Effector memory CD4-positive, alpha-beta T cell (primary cell): ENCODE measurements at places on chromosomes 7 and 10.
A peak's percentile ranks its signal among the peaks of the same experiment; 100 is the strongest.

DNA sequence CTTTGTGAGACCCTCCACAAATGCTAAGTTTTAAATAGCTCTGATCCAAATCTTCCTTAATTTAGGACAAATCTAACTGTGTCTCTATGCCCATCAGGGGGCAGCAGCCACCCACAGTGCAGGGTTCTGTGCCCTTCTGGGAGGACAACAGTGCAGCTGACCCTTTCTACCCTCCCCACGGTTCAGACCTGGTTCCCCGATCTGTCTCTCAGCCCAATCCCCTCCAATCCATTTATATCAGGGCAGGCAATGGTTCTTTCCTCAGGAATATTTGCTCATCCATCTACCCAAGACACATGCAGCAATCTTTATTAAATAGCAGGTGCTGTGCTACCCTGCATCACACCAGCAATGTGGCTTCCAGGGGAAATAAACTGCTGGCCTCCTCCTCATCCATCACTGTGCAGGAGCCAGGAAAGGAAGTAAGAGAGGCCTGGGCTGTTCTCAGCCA lies 4.0 kb upstream of the RBM28 start:
- H3K36me3 ChIP-seq, result no peaks in the 10 kb centered on the region
- peaks cover 16% of the 10 kb centered on the region for H3K4me1 ChIP-seq
- H3K27ac ChIP-seq, result no peak overlapping the region
- no peak overlapping the region for H3K4me3 ChIP-seq
- H3K27me3 ChIP-seq, result peaks cover 12% of the 10 kb centered on the region

DNA sequence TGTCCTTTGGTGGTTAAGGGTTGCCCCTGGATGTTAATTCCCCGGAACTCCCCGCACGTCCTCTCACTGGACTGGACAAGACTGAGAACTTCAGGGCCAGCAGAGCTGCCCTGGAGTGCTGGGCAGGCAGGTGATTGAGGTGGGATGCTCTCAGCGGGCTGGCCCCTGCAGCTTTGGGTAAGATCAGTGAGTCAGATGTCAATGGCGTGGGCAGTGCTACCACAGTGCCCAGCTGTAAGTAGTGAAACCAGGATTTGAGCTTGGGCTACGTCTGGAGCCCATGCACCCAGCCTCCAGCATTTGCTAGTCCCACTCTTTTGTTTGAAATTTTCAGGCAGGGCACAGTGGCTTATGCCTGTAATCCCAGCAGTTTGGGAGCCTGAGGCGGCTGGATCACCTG lies 6.7 kb upstream of the SEPHS1 start:
- no peak overlapping the region for H3K4me3 ChIP-seq
- no peak overlapping the region for H3K27ac ChIP-seq
- no peak for DNase-seq
- H3K36me3 ChIP-seq, result no peaks in the 10 kb centered on the region
- H3K27me3 ChIP-seq, result no peaks in the 10 kb centered on the region

DNA sequence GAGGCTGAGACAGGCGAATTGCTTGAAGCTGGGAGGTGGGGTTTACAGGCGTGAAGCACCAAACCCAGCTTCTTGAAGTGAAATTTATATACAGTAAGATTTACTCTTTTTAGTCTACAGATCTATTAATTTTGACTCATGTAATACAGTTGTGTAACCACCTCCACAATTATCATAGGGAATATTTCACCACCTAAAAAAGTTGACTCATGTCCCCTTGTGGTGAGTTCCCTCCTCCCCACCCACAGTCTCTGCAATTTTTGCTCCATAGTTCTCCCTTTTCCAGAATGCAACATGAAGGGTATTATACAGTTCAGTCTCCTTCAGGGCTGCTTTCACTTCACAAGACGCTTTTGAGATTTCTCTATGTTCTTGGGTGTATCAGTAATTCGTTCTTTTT lies 156.8 kb downstream of the FAM107B start:
- H3K4me3 ChIP-seq, result no peak overlapping the region
- no peak overlapping the region for H3K27ac ChIP-seq
- no peaks in the 10 kb centered on the region for H3K27me3 ChIP-seq
- H3K4me1 ChIP-seq, result peaks cover 13% of the 10 kb centered on the region

DNA sequence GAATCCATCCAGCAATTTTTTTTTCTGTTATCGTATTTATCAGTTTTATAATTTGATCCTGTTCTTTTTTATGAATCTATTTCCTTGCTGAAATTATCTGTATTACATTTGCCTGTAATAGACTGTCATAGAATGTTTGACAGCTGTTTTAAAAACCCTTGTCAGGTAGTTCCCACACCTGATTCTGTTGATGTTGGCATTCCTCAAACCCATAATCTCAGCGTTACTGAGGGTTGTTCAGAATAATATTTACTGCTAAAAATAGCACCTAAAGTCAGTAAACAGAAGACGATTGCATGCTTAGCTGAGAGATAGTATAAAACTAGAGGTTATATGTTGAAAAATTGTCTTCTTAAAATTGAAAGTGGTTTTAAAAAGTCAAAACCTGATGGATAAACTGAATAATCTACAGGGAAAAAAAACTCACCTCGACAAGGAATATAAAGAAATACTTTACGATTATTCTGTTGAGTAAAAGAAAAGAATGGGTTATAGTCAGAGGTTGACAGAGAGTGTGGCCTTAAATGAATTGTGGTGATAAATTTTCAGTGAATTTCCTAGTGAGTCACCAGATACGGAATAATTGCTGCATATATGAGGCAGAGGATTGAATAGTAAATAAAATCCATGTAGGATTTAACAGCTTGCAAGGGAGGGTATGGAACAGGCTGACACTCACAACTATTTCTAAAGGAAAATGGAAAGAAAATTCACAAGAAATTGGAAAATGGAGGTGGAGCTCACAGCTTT lies 824.1 kb upstream of the IGFBP3 start:
- H3K4me3 ChIP-seq, result no peak overlapping the region
- no peaks in the 10 kb centered on the region for H3K27me3 ChIP-seq
- no peaks in the 10 kb centered on the region for H3K4me1 ChIP-seq
- no peak for DNase-seq
- no peak overlapping the region for H3K27ac ChIP-seq
- H3K36me3 ChIP-seq, result no peaks in the 10 kb centered on the region

- H3K27ac ChIP-seq, result no peak overlapping the region
- no peak for DNase-seq
- no peaks in the 10 kb centered on the region for H3K36me3 ChIP-seq
- no peak overlapping the region for H3K4me3 ChIP-seq
Measured at GRCh38 chr7:151592330-151592729, 72.6 kb upstream of the RHEB start.

GRCh38 chr10:112797855-112798254 lies 152.2 kb upstream of the TCF7L2 start:
- H3K27me3 ChIP-seq, result no peaks in the 10 kb centered on the region
- H3K36me3 ChIP-seq, result no peaks in the 10 kb centered on the region
- no peak overlapping the region for H3K27ac ChIP-seq
- no peaks in the 10 kb centered on the region for H3K4me1 ChIP-seq

GRCh38 chr10:114458955-114459354 lies 54.7 kb upstream of the AFAP1L2 start:
- H3K27ac ChIP-seq, result no peak overlapping the region
- no peaks in the 10 kb centered on the region for H3K4me1 ChIP-seq
- no peak overlapping the region for H3K4me3 ChIP-seq
- H3K36me3 ChIP-seq, result peaks cover 49% of the 10 kb centered on the region

DNA sequence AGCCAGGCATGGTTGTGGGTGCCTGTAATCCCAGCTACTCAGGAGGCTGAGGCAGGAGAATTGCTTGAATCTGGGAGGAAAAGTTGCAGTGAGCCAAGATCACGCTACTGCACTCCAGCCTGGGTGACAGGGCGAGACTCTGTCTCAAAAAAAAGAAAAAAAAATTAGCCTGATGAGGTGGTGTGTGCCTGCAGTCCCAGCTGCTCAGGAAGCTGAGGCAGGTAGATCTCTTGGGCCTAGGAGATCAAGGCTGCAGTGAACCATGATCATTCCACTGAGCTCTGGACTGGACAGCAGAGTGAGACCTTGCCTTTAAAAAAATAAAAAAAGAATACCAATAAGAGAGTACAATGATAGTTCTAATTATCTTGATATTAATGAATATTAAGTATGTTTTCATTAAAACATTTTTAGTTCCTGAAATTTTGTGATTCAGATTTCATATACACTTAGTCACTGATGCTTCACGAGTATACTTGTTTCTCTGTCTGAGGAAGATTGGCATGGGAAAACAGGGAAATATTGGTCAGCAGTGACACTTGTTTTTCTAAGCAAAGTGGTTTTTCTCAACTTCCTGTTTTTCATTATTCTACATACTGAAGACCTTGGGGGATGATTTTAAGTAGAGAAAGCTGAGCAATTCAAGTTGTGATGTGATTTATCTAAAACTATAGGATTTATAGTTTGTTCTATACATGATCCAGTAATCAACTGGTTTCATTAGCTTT lies 76.8 kb downstream of the ADK start:
- no peak overlapping the region for H3K4me3 ChIP-seq
- H3K27ac ChIP-seq, result peak overlapping the region; percentile 37
- peaks cover 4% of the 10 kb centered on the region for H3K4me1 ChIP-seq
- no peaks in the 10 kb centered on the region for H3K36me3 ChIP-seq
- H3K27me3 ChIP-seq, result no peaks in the 10 kb centered on the region
- DNase-seq, result no peak
